ENCODE measurements at places on chromosomes 3 and 15.
A peak's percentile ranks its signal among the peaks of the same experiment; 100 is the strongest.

DNA sequence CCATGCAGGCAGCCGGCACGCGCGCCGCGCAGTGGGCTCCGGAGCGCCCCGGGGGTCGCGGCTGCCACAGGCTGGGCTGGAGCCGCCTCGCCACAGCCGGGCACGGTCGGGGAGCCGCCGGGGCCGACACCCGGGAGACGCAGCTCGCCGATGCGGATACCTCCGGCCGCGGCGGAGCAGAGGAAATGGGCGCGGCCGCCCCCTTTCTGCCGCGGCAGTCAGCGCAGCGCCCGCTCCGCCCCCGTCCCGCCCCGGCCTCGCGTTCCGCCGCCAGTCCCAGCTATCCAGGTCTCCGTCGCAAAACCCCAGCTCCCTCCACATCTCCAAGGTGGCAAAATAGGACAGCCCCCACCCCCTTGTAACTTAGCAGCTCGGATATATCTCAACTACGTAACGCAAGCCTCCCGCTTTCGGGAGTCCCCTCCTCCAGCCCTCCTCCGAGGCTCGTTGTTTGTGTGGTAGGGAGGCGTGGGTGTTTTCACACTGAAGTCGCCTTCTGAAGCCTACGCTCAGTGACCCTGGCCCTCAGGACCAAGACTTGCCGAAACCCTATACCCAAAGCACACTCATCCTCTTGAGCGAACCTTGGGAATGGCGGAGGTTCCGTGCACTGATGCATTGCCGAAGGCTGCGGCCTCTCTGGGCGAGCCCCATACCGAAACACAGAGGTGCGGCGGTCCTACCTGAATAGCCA lies at the start of gene SH3BP5:
SH3BP5 (minus strand) TSS at position 182 of the 694 bp plus-strand sequence; CDS start at position 4, 178 bp downstream.
- DNase-seq: peak; percentile 73

- DNase-seq: no peak
Measured at GRCh38 chr3:181689546-181689945, 22.2 kb upstream of the SOX2 start.

GRCh38 chr3:3665961-3666640 lies 133.1 kb upstream of the LRRN1 start:
- no peak for DNase-seq

DNA sequence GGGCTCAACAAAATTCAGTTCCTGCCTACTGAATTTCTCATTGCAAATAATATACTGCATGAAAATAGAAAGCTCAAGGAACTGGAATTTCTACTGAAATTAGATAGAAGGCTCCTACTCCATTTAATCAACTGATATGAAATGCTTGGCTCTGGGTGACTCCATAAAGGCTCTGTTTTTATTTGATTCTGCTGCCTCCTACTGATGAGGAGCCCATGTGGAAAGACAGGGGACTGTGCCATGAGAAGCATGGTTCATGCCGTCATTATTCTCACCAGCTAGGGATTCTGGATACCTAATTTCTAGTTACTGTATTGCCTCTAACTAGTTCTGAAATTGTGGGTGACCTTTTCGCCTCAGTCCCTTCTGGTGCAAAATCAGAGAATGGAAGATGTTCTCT lies 366.2 kb upstream of the DPH6 start:
- DNase-seq: no peak

DNA sequence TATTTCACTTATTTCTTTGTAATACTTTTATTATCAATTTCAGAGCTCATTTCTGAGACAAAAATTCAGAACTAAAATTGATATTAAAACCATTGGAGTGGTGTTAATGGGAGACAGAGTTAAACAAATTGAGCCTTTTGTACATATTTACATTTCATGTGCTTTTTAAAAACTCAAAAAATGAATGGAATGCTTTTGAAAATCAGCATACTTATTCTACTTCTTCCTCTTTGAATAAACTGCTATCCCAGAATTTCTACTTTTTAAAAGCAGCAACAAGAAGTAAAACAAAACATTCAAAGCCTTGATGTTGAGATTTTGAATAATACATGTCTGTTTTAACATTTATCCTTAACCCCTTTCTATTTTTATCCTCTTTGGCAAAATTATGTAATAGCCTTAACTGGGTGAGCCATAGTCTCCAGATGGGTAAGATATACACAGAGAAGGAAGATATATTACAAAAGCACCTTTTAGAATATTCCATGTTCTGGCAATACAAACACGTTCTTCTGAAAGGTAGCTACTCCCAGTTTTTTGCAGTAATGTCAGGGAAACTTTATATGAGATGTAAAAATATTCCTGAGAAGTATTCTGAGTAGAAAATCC lies 123.6 kb downstream of the MBNL1 start:
- no peak for DNase-seq

DNA sequence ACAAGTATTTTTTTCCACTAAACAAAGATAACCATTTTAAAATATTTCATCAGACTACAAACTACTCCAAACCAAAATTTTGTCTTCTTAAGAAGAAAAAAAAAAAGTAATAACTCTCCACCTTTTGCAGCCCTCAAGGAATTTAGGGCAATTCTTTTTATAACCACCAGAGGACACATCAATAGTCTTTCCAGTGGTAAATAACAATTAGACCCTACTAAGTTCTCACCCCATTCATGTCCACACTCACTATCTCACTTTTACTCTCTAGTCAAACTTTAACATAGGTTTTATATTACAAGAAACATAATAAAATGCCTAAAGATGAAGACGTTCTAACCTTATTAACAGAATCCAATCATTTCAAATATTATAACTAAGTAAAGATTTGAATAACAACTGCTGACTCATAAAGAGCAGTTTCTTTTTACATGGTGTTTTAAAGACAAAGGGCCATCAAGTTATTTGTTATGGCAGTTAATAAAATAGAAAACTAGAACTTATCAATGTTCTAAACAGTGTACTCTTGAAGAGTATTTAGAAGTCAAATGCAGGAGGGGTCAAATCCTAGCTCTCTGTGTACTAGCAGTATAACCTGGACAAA lies 33.0 kb downstream of the CCDC39 start:
- no peak for DNase-seq

DNA sequence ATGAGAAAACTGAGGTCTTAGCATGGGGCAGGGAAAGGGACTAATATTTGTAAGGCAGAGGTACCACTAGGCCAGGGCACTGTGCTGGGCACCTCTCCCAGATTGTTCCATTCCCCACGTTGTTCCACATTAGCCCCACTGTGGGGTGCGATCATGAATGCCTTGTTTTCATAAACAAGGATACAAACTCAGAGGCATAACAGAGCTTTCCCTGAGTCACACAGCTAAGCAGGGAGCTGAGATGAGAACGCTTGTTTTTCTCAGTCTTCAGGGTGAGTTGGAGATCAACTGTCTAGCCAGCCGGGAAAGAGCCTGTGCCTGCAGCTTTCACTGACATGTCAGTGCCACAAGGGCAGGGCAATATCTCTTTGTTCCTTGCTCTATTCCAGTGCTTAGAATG lies 47.9 kb upstream of the ITGA11 start:
- no peak for DNase-seq

DNA sequence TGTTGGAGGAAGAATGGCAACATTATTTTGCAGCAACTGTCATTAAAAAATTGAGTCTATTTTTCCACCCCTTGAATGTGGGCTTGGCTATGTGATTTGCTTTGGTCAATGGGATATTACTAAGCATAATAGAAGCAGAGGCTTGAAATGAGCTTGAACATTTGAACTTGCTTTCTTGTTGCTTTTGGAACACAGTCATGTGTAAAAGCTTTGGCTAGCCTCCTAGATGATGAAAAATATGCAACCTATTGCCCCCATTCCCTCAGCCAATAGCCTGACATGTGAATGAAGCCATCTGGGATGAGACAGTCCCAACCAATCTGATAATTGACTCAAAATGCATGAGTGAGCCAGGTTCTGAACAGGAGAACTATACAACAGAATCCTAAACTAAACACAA lies 78.4 kb downstream of the PLSCR2 start:
- DNase-seq: no peak

All from uterus (tissue), 4 donors.